ENCODE measurements at places on chromosomes 12 and 14.

DNA sequence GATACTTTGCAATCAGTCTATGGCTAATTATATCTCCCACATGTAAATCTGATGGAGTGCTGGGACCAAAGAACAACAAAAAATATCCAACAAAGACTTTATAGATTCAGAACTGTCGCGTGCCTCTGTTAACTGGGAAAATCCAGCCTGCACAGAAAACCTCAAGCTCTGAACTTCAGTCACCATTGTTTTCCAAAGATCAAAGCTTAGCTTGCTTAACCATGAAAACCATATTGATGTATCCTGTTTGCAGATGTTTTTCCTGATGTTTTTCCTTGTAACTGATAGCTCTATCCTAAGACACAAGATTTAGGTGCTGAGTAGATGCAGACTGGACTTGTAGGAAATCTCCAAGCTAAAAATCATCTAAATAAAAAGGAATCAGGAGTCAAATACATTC lies 163.7 kb downstream of the GXYLT1 start:
- DNase-seq: no peak

DNA sequence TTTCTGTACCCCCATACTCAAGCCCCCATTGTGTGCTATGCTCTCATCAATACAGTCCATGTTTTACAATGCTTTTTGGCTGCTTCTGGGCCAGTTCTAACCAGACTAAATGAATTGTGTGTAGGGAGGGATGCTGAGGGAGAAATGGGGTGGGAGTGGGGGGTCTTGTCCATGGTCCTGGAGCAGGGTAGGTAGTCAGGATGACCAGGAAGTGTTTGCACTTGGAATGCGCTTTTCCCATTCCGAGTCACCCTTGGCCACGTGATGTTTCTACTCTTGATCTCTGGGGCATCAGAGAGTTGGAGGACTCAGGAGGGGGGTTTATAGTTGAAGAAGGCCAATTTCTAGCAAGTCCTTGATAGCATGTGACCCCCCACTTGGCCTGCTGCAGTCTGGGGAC lies 1.2 kb upstream of the SMIM41 start:
- no peak for DNase-seq

- peak; percentile 99 for DNase-seq
Observed at GRCh38 chr12:54017878-54018467, 9.2 kb downstream of the HOXC8 start.

GRCh38 chr14:73231981-73232851 lies 5.1 kb upstream of the PAPLN start:
- no peak for DNase-seq

GRCh38 chr14:36942522-36943245 lies 229.7 kb downstream of the SLC25A21 start:
- peak; percentile 35 for DNase-seq

DNA sequence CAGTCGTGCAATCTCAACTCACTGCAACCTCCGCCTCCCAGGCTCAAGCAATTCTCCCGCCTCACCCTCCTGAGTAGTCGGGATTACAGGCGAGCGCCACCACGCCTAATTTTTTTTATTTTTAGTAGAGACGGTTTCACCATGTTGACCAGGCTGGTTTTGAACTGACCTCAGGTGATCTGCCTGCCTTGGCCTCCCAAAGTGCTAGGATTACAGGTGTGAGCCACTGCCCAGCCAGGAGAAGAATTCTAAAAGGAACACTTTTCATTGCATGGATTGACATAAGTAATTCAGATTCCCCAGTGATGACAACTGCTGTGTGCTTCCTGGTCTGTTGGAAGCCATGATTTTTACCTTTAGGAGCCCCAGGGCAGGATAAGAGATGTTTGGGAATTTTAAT lies 22.1 kb downstream of the DMAC2L start:
- DNase-seq: no peak

- DNase-seq: peak; percentile 84
Observed at GRCh38 chr12:75812271-75813018, 219.1 kb downstream of the PHLDA1 start.

GRCh38 chr12:1572731-1573130 lies 21.6 kb downstream of the FBXL14 start:
- no peak for DNase-seq

DNA sequence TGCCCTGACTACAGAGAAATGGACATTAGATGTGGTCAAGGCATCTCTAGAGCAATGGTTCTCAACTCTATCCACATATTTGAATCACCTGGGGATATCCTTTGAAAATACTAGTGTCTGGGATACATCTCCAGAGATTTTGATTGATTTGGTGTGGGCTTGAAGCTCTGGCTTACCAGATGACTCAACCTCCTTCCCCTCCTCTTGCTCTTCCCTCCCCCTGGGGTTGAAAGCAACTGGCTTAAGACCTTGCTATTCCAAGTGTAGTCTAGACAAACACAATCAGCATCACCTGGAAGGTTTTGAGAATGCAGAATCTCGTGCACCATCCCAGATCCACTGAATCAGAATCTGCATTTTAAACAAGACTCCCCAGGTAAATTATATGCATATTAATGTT lies 183.8 kb downstream of the DAD1 start:
- no peak for DNase-seq

DNA sequence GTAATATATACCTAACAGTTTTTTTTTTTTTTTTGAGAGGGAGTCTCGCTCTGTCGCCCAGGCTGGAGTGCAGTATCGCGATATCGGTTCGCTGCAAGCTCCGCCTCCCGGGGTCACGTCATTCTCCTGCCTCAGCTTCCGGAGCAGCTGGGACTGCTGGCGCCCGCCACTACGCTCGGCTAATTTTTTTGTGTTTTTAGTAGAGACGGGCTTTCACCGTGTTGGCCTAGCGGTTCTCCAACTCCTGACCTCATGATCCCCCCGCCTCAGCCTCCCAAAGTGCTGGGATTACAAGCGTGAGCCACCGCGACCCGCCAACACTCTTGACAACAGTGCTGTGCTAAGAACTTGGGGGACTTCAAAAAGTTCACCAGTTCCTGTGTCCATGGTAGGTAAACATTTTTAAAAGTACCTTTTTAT lies 63.5 kb downstream of the FOXG1 start:
- DNase-seq: no peak

- DNase-seq: no peak
Observed at GRCh38 chr14:104305511-104306449, 167.4 kb downstream of the KIF26A start.

GRCh38 chr14:71225113-71225512 lies 317.9 kb downstream of the PCNX1 start:
- no peak for DNase-seq

GRCh38 chr12:128383357-128383937 lies 116.5 kb downstream of the TMEM132C start:
- no peak for DNase-seq

DNA sequence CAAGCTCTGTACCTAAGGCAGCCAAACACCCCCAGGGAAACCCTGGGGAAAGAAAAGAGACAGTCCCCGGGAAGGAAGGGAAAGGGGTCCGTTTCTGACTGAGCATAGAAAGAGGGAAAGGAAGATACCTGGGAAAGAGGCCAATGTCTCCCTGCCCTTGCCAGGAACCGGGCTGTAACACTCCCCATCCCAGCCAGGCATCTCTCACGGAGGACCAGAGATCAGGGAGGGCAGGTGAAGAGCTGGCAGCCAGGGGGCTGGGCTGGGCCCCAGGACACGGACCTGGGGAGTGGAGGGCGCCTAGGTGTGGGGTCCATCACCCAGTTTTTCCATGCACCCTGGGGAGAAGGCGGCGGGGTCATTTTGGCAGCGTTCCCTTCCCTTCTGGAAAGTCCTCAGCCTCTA lies 18.9 kb upstream of the PLEKHH1 start:
- no peak for DNase-seq

- DNase-seq: peak; percentile 18
Observed at GRCh38 chr12:28882444-28882843, 266.6 kb upstream of the FAR2 start.

DNA sequence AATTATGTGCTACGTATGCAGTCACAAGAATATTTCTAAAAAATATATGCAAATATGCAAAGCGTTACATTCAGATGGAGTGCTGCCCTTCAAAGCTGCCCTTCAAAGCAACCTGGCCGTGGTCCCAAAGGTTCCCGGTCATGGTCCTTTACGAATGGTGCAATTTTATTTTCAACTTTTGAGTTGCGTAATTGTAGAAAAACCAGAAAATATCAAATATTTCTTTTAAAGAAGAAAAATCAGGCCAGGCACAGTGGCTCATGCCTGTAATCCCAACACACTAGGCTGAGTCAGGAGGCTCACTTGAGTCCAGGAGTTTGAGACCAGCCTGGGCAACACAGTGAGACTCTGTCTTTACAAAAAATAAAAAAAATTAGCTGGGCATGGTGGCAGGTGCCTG lies 21.4 kb downstream of the CLSTN3 start:
- DNase-seq: no peak

DNA sequence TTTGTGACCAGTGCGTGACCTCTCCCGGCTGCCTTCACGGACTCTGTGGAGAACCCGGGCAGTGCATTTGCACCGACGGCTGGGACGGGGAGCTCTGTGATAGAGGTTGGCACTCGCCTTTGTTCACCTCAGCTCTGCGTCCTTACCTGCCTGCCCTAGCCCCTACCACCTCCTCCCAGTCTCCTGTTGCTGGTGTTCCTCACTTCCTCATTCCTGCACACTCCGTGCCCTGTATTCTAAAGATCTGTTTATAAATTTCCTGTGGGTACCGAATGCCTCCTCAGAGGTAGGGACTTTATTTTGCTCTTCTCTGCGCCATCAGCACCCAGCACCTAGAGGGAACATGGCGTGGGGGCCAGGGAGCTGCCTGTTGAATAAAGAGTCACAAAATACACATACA lies 2.3 kb downstream of the DLK1 start:
- no peak for DNase-seq

DNA sequence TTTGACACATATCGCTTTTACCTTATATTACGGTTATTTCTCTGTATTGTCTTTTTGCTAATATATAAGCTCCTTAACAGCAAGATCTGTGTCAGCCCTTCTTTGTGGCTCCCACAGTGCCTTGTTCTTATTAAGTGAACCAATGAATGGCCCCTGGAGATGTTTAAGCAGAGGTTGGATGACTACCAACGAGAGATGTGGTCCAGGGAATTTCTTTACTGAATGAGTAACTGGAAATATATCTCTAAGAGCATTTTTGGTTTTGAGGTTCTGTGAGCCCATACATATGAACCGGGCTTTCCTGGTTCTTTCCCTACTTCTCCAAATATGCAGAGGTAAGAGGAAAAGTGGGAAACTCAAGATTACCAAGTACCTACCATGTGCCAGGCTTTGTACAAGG lies 23.5 kb downstream of the CALCOCO1 start:
- peak; percentile 71 for DNase-seq

DNA sequence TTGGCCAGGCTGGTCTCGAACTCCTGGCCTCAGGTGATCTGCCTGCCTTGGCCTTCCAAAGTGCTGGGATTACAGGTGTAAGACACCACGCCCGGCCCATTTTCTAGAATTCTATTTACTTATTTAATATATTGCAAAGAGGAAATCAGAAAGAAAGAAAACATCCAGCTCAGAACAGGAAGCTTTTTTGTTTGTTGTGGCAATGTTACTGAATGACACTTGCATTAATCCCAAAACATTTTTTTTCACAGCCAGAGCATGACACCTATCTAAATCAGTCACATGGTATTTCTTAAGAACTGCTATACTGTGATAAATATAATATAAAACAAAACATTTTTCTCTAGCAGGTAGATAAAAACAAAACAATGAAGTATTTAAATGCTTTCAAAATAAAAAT lies 12.6 kb downstream of the CFL2 start:
- DNase-seq: no peak

DNA sequence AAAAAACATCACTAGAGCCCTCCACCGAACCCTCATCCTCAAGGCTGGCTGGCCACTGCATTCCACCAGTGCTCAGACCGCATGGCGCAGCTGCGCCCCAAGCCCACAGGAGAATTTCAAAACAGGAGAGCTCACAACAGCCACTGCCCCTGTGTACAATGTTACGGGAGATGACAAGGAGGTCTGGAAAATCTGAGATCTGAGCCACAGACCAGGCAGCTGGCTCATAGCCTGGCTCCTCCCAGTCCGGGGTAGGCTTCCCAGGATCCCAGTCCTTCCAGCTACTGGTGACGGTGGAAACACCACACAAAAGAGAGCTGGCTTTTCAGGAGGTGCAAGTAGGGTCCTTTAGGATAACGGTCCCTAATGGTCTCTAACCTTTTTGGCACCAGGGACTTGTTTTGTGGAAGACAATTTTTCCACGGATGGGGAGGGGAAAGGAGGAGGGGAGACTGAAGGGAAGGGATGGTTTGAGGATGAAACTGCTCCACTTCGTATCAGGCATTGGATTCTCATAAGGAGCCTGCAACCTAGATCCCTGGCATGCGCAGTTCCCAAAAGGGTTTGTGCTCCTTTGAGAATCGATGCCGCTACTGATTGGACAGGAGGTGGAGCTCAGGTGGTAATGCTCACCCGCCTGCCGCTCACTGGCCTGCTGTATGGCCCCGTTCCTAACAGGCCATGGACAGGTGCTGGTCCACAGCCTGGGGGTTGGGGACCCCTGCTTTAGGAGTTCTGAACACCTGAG lies 23.0 kb upstream of the NRDE2 start:
- DNase-seq: no peak

DNA sequence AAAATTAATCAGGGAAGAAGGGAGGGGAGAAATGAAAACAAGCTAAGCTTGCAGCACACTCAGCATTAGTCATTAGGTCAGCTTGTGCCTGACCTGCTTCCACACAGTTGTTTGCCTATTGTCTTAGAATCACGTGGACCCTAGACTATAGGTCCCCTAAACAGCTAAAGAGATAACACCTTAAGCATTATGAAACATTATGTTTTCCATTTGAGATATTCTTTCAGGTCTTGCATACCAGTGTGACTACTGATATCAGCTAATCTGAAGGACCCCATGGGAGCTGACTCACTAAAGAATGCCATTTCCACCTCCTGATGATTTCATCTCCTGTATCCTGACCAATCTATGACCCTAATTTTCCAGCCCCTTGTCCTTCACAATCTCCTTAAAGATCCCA lies 154.1 kb upstream of the FUT8 start:
- DNase-seq: peak; percentile 87

GRCh38 chr12:45660330-45660729 lies 69.2 kb upstream of the ARID2 start:
- DNase-seq: peak; percentile 65

GRCh38 chr14:93955850-93956481 lies 20.4 kb downstream of the ASB2 start:
- no peak for DNase-seq

DNA sequence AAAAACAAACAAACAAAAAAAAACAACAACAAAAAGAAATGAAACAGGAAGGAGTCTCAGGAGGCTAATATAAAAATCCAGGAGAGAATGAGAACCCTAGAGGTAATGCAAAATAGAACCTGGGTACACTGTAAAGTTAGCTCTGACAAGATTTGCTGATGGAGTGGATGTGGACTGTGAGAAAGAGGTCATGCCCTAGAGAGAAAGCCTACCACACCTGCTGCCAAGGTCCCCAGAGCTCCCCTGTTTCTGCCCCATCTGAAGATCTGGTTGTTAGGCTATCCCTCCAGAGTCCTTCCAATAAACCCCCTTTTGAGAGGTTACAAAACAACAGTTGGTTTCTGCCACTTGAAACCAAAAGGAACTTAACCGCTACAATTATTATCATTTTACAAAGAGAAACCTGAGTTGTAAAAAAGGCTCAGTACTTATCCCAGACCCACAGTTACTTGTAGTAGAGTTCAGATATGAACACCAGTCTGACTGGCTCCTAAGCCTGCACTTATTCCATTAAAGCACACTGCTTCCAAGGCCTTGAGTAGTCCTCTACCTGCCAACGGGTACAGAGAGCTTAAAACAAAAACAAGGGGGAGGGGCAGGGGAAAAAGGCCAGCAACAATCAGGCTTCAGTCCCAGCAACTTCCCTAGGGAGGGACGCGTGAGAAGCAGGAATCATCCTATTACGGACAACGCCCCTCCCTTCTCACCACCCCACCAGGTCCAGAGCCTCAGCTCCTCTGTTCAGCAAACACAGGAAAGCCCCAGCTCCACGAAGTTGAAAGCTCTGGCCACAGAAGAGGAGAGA lies 27.7 kb downstream of the PPP1R13B start:
- DNase-seq: peak; percentile 15

Measured in fibroblast of skin of right biceps (primary cell).